ENCODE measurements at places on chromosomes 13 and 19. TPM values are rescaled to one million over a fixed set of nuclear protein-coding genes. Genes with fewer than 3 reads are reported as not detected.

NR2F6 gene
- polyA plus RNA-seq, result 26.7 TPM

EMC10 gene
- 95.3 TPM for polyA plus RNA-seq

B3GLCT gene
- polyA plus RNA-seq, result 24.1 TPM

CEACAM4 gene
- 0.33 TPM for polyA plus RNA-seq
